ENCODE measurements at places on chromosomes 2 and 18.

GRCh38 chr2:104888489-104889258, 34.8 kb downstream of the POU3F3 start:
- no peak for DNase-seq

GRCh38 chr2:8677646-8678592, 3.9 kb upstream of the ID2 start:
- no peak for DNase-seq

DNA sequence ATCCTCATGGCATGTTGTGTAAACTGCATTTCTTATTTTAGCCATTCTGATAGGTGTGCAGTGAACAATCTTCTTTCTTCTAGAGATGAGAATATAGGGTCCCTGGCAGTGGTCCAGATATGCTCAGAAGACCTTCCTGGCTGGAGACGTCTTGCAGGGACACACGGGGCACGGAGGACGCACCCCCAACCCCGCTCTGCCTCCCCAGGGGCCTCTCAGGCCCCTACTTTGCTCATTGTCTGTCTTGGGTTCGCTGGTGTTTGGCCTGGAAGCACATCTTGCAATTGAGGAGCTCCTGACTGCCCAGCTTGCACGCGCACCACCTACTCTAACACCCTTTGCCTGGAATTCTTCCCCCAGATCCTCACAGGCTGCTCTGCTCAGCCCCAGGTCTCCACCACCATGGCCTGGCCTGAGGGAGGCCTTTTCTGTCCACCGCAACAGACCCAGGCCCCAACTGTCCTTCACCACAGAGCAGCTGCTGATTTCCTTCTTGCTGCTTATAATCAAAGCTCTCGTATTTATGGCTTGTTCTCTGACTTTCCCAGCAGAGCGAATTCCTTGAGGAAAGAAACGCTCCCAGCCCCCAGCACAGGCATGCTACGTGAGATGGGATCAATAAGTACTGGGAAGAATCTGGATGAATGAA, 295.9 kb upstream of the HDAC4 start:
- DNase-seq, result no peak

DNA sequence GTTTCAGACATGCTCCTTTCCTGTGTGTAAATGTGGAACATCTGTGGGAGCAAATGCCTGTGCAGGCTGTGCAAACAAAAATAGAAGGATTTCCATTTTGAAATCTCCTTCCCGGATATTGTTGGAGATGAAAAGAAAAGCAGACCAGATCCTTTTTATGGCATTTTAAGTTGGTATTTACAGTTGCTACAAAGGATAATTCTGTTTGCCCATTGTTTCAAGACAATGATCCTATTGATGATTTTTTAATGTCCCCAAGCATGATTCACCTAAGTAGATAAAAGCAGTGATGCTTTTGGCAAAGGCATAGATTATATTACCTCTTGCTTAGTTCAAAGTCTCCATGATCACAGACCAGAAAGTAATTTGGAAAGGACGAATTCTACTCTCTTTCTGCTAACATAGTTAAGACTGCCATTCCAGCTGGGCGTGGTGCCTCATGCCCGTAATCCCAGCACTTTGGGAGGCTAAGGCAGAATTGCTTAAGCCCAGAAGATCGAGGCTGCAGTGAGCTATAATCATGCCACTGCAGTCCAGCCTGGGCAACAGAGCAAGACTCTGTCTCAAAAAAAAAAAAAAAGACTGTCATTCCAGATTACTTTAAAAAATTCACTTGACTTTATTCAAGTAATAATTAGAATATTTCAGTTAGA, 209.6 kb upstream of the SLC39A10 start:
- DNase-seq, result peak; percentile 5

DNA sequence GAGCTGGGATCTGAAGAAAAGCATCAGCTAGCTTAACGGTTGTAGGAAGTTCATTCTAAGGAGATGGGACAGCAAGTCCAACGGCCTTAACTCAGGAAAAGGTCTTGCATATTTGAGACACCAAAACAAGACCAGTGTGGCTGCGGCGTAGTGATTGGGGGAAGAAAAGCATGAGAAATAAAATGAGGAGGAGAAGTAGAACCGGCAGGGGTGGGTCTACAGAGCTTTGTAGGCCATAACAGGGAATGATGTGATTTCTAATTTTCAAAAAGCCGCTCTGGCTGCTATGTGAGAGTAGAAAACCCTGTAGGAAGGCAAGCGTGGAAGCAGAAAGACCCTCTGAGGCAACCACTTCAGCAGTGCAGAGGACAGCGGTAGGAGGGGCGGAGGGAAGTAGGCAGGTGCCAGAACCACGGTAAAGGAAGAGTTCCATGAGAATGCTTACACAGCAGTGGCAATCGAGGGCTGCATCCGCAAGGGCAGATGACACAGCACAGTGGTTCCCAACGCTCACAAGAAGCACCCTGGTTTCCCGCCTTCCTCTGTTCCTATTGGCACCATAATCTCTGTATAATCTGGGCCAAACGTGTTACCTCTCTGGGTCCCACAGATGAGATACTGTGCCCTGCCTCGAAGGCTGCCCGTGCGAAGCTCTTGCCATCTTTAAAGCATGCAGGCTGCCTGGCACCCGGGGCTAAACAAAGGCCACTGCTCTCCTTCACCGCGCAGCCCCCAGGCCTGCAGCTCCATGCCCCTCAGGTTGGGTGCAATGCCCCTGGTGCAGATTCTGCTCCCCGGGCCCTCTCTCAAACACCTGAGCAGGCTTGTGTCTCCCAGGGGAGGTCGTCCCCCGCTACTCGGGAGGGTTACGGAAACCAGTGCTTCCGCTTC, 795 bp downstream of the ANKRD39 start:
- DNase-seq, result no peak

- no peak for DNase-seq
These were observed 1870.4 kb upstream of the CELF4 start for GRCh38 chr18:39435996-39436395.

- DNase-seq, result no peak
These were observed 110.9 kb upstream of the DNAJC10 start for GRCh38 chr2:182605166-182605565.

DNA sequence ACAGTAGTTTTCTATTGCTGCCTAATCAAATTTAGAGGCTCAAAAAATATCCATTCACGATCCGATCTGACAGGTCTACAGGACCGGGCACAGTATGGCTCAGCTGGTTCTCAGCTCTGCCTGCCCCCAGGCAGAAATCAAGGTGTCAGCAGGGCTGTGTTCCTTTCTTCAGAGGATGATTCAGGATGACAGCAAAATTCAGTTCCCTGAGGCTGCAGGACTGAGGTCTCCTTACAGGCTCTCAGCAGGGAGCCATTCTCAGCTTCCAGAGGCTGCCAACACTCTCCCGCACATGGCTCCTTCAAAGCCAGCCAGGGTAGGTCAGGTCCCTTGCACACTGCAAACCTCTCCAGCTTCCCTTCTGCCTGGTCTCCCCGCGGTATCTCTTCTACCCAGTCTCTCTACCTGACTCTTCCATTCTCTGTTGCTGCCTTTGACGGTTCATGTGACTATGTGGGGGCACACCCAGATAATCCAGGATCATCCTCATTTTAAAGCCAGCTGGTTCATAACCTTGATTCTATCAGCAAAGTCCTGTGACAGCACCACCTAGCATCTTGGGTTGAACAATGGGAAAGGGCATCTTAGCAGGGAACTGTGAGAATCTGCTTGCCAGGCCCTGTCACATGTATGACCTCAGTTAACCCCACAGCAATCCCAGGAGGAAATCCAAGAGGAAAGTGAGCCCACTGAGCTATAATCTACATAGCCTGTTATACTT, 50.4 kb downstream of the UXS1 start:
- no peak for DNase-seq

DNA sequence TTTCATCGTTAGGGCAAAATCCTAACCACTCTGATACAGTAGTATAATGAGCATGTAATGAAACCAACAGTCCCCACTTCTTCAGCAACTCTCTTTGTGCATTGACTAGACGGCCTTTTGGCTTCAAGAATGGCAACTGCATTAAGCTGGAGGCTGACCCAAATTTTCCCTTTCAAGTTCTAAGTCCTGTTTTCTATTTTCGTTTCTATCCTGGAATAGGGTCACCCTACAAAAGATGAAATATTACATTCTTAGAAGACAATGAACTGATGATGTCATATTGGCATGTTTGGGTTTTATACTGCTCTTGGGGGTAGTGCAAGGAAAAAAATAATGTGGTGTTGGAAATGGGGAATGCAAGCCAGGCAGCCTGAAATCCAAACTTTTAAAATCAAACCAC, 254.4 kb downstream of the ETAA1 start:
- no peak for DNase-seq

- DNase-seq, result no peak
These were observed 715.2 kb downstream of the CCDC85A start for GRCh38 chr2:56898986-56899385.

DNA sequence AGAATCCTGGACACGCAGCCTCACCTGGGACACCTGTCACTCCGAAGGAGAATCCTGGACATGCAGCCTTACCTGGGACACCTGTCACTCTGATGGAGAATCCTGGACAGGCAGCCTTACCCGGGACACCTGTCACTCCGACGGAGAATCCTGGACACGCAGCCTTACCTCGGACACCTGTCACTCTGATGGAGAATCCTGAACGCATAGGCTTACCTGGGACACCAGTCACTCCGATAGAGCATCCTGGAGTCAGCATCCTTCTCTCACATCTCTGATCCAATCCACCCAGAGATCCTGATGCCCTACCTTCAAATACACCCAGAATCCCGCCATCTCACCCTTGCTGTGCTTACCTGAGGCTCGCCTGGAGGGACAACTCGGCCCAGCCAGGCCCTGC, 154.9 kb downstream of the NDUFA10 start:
- DNase-seq, result no peak

GRCh38 chr2:9356261-9356660, 67.1 kb downstream of the ITGB1BP1 start:
- DNase-seq, result no peak

DNA sequence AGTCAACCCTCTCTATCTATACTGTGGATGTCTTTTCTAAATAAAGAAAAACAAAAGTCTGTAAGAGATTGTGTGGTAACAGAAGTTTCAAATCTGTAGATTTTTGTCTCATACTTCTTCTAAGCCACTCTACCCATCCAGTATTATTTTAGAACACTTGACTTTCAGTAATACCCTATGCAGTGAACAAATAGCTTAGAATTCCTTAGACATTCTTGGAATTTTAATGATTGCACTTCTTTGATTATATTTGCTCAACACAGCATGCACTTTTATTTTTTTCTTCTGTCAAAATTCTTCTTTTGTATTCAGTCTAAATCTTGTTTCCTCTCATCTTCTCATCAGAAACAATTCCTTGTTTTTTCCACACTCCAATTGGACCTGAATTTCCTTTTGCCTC, 1080.2 kb downstream of the SUCLG1 start:
- DNase-seq, result no peak

- no peak for DNase-seq
These were observed 73.7 kb upstream of the LAPTM4A start for GRCh38 chr2:20125164-20125563.

DNA sequence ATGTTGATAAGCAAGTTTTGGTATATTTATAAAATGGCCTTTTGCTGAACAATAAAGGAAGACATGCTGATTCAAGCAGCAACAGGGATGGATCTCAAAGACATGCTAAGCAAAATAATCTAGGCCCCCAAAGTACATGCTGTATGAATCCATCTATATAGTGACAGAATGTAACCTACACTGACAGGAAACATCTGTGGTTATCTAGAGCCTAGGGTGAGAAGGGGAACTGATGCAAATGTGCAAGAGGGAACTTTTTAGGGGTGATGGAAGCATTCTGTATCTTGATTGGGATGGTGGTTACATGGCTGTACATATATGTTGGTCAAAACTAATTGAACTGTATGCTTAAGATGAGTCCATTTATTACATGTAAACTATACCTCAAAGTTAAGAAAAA, 24.2 kb downstream of the CNRIP1 start:
- DNase-seq, result no peak

- no peak for DNase-seq
These were observed 108.8 kb upstream of the HAAO start for GRCh38 chr2:42901076-42901640.

GRCh38 chr2:30736461-30737325, 70.6 kb downstream of the CAPN13 start:
- no peak for DNase-seq

GRCh38 chr2:54522624-54523281, 66.6 kb downstream of the SPTBN1 start:
- DNase-seq, result peak; percentile 62

GRCh38 chr2:231955758-231956472, 5.6 kb upstream of the DIS3L2 start:
- DNase-seq, result no peak

DNA sequence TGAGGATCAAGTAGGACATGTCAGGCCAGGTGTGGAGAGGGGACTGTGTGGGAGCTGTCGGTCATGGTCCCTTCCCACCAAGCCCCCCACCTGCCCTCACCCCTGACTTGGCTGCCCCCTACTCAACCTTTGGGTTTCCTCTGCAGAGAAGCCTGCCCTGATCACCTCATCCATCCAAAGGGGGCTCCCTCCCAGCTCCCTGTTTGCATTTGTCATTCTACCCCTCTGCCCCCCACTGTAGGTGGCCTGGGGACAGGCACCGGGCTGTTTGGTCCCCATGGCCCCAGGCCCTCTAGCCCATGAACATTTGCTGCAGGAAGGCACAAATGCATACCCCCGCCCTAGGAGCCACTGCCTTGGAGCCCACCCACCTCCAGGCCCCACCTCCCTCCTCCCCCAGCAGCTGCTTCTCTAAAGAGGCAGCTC, 115.0 kb downstream of the SMAD7 start:
- DNase-seq, result no peak

DNA sequence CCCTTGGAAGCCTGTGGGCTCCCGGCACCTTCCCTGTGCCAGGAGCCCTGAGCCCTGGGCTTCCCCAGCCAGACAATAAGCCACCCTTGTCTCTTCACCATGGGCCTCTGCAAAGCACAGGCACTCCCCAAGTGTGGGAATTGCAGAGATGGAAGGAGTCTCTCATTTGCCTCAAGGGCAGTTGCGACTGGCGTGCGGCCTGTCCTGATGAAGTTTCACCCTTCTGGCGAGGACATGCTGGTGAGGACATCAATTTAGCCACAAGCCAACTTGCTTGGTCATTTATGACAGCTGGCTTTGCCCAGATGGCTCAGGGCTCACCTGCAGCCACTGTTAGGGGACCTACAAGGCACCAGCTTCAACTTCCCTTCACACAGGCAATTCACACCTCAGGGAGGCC, 180.2 kb downstream of the ANAPC1 start:
- DNase-seq, result no peak

- no peak for DNase-seq
These were observed 127.9 kb downstream of the SH3RF3 start for GRCh38 chr2:109256921-109257320.

GRCh38 chr2:122191331-122191730, 435.9 kb downstream of the TSN start:
- peak; percentile 50 for DNase-seq

- DNase-seq, result no peak
These were observed 250.9 kb downstream of the ICOS start for GRCh38 chr2:204187229-204188083.

DNA sequence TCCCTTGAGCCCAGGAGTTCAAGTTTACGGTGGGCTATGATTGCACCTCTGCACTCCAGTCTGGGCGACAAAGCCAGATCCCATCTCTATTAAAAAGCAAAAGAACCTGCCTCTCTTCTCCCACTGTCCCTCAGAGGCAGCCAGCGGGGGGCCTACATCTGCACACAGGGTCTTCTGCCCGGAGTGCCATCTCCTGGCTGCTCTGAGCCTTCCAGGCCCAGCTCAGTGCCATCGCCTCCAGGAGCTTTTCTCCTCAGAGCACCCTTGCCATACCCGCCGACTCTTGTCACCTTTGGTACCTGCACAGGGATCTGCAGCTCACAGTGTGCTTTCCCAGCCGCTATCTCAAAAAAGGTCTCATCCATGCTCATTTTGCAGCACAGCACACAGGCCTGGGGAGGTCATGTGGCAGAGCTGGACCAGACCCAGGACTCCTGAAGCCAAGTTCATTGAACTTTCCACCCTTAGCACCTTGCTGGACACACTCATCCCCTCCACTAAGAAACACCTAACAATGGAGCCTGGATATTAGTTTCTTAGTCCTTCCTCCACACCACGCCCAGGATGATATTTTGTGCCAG, 186.3 kb downstream of the HAUS1 start:
- DNase-seq, result no peak

Data from urothelium cell line (cell line).